Glutamatergic neuron (in vitro differentiated cells): ENCODE measurements at places on chromosomes 3 and 15. TPM values are rescaled to one million over a fixed set of nuclear protein-coding genes. Genes with fewer than 3 reads are reported as not detected.

Gene SUSD5
- total RNA-seq, result 2.0 TPM

Gene LAMB2
- 16.6 TPM for total RNA-seq

Gene REC114
- total RNA-seq, result not detected

Gene GPR171
- total RNA-seq, result not detected

Gene TLR9
- total RNA-seq, result 0.37 TPM

Gene IL12A
- not detected for total RNA-seq

Gene TMEM266
- total RNA-seq, result 1.3 TPM

Gene ADGRG7
- not detected for total RNA-seq

Gene UTS2B
- total RNA-seq, result not detected

Gene TMEM212
- total RNA-seq, result not detected

Gene ZNF80
- not detected for total RNA-seq

Gene AGTR1
- not detected for total RNA-seq

Gene CCDC33
- 0.49 TPM for total RNA-seq

Gene EFCAB12
- 0.61 TPM for total RNA-seq

Gene XCR1
- not detected for total RNA-seq

Gene TEX55
- not detected for total RNA-seq

Gene HRG
- not detected for total RNA-seq

Gene LRRC3B
- total RNA-seq, result 1.9 TPM

Gene COL6A6
- 0.25 TPM for total RNA-seq

Gene MINAR1
- 8.5 TPM for total RNA-seq

Gene SPATA12
- not detected for total RNA-seq

Gene GPR15
- total RNA-seq, result not detected

Gene PCNP
- total RNA-seq, result 131 TPM

Gene ARPP19
- total RNA-seq, result 219 TPM

Gene MAGEL2
- 27.1 TPM for total RNA-seq

Gene TM6SF1
- not detected for total RNA-seq

Gene EHHADH
- total RNA-seq, result 4.9 TPM
